ENCODE measurements at places on chromosomes 16 and 17.

- DNase-seq = peak; percentile 62
Observed at GRCh38 chr17:68461589-68461988, 4.3 kb upstream of the WIPI1 start.

- DNase-seq = no peak
Observed at GRCh38 chr16:14284371-14284770, 213.3 kb downstream of the MRTFB start.

GRCh38 chr17:66830451-66830850 is 4.5 kb upstream of the CACNG5 start:
- DNase-seq = no peak

DNA sequence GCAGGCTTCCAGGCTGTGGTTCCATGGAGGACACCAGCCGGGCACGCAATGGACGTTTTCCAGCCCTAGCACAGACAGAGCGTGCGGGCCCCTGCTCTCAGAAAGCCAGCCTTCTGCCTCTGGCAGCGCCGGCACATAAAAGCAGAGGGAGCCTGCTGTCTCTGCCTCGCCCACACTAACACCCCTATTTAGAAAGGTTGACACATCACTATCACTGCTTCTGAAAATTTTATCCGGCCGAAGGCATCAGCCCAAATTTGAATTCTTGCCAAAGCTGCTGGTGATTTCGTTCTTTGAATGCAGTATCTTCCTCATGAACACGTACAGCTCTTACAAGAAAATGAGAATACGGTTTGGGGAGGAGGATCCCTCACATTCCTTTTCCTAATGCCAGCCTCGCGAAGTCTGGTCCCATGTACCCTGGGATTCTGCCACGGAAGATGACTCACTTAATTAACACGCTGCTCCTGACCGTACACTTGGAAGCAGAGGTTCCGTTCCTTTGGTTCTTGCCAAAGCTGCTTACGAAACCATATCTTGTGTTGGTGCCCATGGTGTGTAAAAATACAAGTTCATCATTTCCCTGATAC is 1.3 kb upstream of the RAB11FIP3 start:
- no peak for DNase-seq

DNA sequence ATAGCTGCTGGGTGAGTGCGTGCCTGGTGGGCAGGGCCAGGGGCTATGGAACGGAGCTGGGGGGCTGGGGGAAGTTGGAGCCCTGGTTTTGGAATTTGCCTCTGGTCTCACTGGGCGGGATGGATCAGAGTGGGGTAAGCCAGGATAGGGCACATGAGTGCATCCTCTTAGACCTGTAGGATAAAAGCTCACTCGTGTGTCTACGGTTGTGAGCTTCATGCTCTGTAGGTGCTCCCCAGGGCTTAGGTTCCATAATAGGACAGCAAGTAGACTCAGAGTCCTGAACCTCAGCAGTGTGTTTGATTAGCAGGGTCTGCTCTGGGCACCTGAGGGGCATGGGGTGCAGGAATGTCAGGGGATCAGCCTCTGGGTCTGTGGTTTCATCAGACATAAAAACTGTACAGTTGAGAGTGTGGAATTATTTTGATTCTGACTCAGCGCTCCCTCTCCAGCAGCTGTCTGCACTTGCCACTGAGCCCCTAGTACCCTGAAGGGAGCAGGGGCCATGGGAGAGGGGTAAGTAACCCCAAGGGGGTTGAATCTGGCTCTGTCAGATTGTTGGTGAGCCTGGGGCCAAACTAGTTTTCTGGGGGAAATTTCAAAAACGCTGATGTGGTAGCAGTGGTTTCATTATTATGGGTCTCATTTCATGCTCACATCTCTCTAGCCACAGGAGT is 84.2 kb upstream of the LGALS9 start:
- DNase-seq = no peak

DNA sequence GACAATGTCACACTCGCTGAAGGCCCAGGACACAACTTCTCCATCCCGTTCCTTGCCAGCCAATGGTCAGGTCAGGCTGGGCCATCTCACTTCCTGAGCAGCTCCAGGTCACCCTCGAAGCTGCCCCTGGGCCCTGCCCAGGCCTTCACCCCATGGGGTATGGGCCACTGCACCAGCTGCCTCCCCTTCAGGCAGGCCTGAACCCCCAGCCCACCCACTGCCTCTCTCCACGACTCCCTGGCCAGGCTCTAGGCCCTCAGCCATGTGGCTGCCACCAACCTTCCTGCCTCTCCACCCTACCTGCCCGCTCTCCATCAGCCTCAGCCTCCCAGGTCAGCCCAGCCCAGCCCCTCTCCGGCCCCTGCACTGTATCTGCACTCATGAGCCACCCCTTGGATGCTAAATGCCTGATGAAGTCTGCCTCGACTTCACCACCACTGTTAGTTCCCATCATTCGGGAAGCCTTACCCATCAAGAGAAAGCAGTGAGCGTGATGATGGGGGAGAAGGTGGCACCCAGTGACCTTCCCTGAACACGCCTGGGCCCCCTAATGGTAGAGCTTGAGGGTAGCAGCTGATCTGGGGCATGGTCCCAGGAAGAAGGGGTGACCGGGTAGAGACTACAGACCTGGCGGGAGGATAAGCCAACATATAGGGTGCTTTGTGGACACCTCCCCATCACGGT is 30.9 kb upstream of the C16orf95 start:
- no peak for DNase-seq

Data from NK-92 treated with Interleukin-12 subunit alpha and Interleukin-12 subunit beta, amount 100 ng/mL, for 24 hours (cell line).